GOT3 (cell line): ENCODE measurements at places on chromosomes 3 and 15.

DNA sequence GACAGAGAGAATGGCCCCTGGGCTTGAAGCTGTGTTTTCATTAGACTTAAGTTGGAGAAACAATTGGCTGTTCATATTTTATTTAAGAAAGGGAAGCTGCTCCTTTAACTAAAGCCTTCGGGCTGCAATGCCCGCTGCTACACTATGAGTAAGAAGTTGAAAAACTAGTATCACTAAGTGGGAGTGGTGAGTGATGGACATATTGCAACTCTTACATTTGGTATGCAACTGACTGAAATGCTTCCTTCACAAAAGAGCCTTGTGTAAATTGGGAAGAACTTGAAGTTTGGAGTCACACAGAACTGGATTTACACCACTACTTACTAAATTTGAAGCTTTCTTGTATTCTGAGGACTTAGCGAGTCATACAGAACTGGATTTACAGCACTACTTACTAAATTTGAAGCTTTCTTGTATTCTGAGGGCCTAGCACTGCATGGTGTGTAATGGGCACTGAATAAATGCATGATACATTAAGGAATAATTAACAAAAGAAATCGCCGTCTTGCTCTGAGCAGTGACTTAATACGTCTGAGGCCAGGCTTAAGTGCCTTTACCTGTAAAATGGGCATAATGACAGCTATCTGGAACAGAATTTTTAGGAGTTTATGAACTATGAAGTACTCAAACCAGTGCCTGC is 149.5 kb downstream of the RYR3 start:
- DNase-seq = no peak

GRCh38 chr3:29384640-29385039 is 103.8 kb downstream of the RBMS3 start:
- DNase-seq = no peak

DNA sequence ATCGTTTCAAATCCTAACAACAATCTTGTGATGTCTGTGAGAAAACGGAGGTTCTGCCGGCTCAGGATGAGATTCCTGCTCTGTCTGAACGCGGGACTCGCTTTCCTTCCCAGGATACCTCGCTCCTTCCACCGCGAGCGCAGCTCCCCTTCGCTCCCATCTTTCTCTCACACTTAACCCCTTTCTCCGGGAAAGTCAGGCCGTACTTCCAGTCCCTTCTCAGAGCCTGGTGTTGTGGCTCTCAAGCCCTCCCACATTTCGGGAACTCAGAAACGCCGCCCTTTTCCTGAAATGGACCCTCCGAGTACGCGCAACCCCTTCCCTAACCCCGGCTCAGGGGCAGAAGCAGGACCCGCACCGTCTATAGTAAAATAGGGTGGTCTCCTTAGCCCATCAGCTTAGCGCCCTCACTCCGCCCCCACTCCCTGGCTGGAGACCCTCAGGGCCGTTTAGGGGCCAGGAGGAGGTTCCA is 378 bp upstream of the FEM1B start:
- DNase-seq = no peak

GRCh38 chr3:142946861-142947260 is 16.6 kb downstream of the PAQR9 start:
- no peak for DNase-seq

DNA sequence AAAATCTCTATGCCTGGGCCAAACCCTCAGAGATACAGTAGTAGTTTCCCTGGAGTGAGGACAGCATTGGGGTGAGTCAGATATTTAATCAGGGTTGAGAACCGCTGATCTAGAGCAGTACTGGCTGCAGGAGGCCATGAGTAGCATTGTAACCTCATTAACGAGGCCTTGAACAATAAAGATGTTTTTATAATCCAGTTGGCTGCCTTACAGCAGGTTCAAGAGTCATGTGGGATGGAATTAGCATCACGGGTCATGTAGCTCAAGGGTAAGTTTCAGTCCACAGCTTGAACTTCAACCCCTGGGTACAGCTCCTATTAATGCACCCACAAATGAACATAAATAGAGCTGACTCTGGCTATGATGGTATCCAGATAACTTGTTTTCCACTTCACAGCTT is 5.1 kb downstream of the HPS3 start:
- DNase-seq = no peak

DNA sequence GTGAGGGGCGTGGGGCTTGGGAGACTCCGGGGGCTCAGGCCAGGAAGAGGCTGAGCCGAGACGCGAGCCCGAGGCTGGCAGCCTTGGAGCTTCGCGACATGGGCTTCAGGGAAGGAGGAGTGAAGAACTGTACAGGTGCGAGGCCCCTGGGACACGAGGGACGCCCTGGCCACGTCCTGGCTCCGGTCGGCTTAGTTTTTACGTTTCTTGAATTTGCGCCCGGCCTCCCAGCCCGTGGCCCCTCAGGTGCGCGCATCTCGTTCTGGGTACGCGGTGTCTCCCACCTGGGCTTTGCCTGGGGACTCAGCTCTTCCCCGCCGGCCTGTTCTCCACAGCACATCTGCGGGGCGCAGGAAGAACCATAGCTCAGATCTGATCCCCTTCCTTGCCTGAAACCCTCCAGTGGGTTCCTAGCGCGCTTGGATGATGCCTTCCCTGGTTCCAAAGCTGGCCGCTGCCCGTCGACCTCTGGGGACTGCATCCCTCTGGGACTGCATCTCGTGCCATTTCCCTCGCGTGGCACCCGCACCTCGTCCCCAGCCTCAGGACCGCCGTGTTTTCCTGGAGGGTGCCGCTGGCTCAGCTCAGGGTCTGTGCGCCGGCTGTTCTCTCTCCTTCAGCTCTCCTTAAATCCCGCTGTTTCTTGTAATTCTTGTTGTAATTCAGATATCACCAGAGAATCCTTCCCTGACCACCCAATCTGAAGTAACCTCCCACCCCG is 614 bp downstream of the CHCHD6 start:
- no peak for DNase-seq

GRCh38 chr3:71694358-71694999 is 30.7 kb downstream of the EIF4E3 start:
- DNase-seq = no peak

GRCh38 chr3:65005486-65005885 is 317.7 kb upstream of the ADAMTS9 start:
- no peak for DNase-seq

GRCh38 chr3:191066669-191067068 is 132.4 kb upstream of the OSTN start:
- no peak for DNase-seq

DNA sequence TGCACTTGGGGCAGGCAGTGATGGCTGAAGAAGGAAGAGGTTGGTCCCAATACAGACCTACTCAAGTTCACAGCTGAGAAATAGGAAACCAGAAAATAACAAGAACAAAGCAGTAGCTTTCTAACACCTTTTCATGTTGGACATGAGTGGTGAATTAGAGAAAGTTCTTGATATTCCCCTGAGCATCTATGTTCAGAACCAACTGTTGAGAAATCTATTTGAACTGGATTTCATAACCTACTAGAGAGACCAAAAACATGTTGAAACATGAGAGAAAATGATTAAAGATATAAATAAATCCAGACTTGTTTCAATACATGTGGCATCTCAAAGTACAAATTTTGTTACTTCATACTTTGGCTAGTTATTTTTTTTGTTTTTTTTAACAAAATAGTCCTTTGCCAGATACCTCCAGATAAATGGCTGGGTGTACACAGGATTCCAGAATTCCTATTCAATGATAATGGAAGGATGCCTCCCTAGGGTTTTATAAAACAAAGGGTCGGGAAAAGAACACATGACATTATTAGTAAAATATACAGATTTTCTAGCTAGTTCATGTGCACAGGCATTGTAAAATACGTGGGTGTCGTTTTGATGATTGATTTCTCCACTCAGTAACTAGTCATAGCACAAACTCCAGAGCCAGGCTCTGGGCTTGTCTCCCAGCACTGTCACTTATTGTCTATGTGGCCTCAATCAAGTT is 34.4 kb upstream of the TNFSF10 start:
- DNase-seq = no peak

DNA sequence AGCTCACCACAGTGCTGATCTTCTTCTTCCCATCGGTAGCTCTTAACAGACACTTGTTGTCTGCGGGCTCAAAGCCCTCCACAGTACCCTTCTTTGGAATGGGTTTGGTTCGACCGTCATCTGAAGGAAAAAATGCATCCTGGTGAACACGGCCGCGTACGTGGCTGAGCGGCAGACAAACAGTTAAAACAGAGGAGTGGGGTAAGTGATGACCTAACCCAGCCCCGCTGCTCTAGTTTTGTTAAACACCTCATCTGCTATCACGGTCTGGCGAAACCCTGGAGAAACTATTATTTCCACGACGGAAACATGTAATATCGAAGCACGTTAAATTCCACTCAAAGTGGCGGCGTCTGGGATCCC is 725 bp downstream of the SRP14 start:
- no peak for DNase-seq

DNA sequence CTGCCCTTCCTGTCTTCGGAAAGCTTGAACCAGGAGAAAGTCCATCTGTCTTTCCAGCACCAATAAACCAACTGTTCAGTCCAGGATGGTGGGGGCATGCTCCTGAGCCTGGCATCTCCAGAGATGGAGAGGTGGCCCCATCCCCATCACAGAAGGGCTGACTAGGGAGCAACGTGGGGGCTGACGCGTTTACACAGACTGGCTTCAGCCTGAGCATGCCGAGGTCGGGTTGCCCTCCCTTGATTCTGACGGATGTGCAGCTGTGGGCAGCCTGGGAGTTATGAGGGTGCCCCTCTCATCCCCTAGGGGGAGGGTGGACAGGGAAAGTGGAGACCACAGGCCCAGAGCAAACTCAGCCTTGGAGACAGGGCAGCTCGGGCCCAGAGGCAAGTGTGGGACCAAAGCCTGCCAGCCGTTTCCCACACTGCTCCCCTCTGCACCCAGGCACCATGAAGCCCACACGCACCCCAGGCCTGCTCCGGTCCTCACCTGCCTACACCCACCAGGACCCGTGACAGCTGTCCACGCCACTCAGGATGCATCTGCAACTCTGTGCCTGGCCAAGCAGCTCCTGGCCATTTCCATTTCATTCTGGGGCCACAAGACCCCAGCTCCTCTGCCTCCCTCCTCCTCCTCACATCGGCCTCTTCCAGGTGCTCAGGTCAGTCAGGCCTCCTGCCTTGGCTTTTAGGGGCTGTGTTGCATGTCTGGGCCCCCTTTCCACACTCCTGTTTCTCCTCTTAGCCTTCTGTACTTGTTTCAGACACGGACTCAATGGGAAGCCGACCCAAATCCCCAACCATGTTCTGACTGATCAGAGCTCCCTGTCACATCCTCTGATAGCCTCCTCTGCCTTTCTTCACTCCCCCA is 48.2 kb upstream of the SLC41A3 start:
- no peak for DNase-seq

- no peak for DNase-seq
These were observed 2.2 kb upstream of the UBA3 start for GRCh38 chr3:69082361-69082760.

DNA sequence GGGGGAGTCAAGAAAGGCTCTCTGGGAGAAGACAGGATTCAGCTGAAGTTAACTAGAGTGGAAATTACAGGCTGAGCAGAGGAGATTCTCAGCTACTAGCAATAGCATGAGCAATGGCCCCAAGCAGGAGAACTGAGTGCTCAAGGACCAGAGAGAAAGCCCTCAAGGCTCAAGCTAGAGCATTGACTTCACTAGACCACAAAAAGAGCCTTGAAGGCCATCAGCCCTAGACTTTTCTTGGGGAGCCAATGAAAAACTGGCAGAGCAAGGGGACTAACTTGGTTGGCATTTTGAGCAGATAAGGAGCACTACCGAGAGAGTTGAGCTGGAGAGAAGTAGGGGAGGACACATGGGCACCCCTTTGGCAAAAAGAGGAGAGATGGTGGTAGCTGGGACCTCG is 277.6 kb downstream of the FEZF2 start:
- no peak for DNase-seq

GRCh38 chr3:42960282-42960681 is 18.8 kb upstream of the GASK1A start:
- no peak for DNase-seq

DNA sequence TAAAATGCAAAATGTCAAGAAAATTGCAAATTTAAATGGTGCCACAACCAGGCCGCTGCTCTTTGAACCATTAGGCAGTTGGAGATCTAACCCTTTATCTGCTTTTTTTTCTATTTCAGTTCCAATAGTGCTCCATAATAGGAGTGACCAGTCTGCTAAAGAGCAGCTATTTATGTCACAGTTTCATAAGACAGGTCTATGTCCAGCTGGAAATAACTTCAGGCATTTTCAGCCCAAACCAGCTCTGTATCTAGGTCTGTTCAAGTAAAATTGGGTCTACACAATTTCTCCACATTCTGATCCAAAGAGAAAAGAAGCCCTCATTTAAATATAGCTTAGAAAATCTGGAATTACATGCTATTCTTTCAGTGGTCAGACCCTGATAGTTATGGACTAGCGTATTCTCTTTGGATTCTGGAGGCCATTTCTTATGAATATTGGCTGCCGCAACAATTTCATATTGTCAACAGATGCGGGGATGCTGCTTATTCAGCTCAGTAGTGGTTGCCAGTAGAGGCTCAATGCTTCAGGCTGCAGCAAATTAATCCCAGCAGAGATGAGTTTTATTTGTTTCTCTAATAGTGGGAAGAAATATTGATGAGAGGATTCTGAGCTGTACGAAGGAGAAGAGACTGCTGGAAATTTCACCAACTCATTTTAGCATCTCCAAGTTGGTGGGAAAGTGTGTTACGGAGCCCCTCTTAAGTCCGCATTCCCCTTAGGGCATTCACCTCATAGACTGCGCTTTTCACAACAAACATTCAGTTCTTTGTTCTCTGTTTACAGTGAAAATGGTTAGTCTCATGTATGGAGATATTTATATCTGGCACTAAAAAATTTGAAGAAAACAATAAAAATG is 887.0 kb downstream of the ROBO1 start:
- DNase-seq = no peak
